Fibroblast of skin of right quadriceps (primary cell): ENCODE measurements at places on chromosomes 3 and 15.

DNA sequence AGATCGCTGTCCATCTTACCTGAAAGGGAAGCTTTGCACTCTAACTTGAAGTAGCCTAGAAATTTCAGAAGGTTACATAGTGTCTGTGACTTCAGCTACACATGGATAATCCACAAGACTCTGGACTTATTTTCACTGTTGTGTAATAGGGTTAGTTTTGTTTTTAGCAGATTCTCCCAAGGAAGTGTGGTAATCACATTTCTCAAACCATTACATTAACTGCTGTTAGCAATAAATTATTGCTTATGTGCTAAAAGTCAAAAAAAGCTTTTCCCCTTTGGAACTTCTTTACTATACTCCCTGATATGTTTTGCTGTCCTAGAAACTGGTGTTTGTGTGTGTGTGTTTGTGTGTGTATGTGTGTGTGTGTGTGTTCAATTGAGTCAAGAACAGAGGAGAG, 351.8 kb upstream of the TPRG1 start:
- peak; percentile 65 for DNase-seq

DNA sequence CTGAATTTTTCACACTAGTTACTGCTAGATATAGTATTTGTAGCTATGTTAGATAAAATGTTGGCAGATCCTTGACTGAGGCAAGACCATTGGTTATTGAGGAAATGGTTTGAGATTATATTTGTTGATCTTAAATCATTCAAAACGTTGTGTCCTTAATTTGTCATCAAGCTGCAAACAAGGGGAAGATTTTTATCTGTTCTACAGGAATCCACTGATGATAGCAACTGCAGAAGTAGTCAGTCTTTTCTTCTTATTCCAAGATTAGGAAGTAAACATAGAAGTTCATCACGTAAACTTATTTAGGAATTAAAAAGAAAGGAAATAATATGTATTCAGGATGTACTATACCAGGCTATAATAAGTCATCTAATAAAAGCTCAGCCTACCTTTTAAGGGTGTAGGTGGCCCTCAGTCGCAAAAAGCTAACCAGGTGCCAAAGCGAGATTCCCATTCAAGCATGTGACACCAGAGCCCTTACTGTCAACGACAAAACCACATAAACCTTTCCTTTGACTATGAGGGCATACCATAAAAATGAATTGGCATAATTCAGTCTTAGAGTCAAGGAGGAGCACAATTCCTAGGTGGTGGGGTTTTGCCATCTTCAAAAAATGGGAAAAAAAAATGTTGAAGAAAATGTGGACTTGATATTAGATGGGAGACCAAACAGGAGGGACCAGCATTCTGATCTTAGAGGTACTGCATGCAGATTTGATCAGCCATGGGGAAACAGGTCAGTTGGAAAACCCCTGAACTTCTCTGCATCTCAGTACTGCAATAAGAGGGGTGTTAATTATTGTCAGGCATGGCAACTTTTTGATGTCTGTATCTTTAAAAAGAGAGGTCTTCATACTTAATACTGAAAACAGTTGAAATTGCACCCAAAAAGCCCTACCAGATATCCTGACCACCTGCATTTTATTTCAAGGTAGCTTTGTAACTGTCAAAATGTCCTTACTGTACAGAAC, 212.5 kb upstream of the UBE2E1 start:
- DNase-seq, result no peak

GRCh38 chr15:89114990-89115389, 26.7 kb downstream of the ABHD2 start:
- DNase-seq, result peak; percentile 54

DNA sequence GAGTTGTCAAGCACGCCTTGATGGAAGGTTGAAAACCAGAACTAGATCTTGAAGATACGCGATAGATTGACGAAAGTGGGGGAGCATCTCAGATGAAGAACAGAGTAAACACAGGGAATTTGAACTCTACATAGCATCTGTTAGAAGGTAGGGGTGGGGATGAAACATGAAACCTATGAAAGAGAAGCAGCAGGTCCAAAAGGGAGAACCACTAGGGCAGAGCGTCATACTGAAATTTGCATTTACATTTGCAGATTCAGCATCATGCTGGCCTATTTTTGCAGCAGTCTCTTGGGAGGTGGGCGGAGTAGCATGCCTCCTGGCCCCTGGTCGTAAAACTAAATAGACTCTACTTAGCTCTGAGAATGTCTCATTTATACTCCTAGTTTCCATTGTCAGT, 46.1 kb upstream of the RASGRP1 start:
- no peak for DNase-seq

DNA sequence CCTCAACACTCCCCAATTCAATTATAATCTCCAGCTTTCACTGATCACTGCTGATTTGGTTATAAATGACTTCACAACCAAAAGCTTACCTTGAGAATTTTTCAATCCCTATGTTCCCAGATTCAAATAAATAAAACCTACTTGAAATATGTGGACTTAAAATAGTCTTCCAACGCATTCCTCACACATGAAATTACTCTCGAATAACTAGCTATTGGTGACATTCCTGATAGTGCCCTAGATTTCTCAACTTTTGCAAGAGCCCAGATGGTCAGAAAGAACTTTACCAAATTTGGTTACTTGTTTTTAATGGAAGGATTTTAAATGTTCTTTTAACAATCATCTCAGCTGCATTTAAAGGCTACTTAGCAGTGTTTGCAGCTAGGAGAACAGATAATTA, 605.5 kb downstream of the FHIT start:
- DNase-seq, result peak; percentile 17

- DNase-seq, result no peak
Observed at GRCh38 chr3:56700151-56700550, 17.1 kb upstream of the TASOR start.

GRCh38 chr3:166734734-166735133, 645.4 kb downstream of the ZBBX start:
- no peak for DNase-seq

- DNase-seq, result no peak
Observed at GRCh38 chr15:75235051-75235673, 23.0 kb upstream of the GOLGA6C start.

- DNase-seq, result peak; percentile 65
Observed at GRCh38 chr3:71056327-71056726, 527.2 kb downstream of the FOXP1 start.

GRCh38 chr3:152202976-152203626, 65.6 kb upstream of the MBNL1 start:
- DNase-seq, result no peak

GRCh38 chr3:7000501-7000900, 139.6 kb downstream of the GRM7 start:
- DNase-seq, result no peak

- no peak for DNase-seq
Observed at GRCh38 chr15:40282147-40282868, 556 bp downstream of the ANKRD63 start.

DNA sequence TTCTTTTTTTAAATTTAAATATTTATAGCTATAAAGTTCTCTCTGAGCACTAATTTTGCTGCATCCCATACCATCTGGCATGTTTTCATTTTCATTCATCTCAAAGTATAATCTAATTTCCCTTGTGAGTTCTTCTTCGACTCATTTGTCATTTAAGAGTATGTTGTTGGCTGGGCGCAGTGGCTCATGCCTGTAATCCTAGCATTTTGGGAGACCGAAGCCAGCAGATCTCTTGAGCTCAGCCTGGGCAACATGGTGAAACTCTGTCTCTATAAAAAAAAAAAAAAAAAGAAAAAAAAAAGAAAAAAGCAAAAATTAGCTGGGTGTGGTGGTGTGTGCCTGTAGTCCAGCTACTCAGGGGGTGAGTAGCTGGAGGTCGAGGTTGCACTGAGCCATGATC, 34.8 kb downstream of the MAP1A start:
- DNase-seq, result no peak

GRCh38 chr15:78995921-78996893, 51.4 kb upstream of the CTSH start:
- no peak for DNase-seq

GRCh38 chr3:100954990-100955389, 38.2 kb downstream of the ABI3BP start:
- DNase-seq, result peak; percentile 96

DNA sequence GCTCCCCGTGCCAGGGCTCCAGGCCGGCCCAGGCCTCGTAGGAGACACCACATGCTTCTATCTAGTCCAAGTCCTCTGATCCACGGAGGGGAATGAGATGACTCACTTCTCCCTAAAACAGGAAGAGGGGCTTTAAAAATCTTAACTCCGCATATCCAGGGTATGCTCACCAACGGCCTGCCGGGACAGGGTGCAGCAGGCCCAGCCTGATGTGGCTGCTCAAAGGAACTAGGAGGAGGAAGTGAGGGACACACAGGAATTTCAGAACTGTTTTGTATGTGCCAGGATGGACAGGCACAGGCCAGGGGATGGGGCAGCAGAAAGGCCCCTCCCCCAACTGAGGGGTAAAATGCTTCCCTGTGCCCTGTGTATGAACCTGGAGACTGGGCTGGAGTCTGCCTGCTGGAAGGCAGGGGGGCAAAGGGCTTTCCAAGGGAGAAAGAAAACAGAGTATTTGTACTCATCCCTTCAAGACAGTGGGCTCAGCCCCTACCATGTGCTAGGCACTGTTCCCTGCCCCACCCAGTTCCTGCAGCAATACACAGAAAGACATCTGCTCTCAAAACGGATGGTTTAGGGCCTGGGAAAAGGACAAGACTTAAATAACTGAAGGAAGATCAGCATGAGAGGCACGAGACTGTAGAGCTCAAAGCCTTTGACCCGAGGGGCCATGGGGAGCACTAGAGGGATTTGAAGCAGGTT, 22.1 kb downstream of the CHDH start:
- DNase-seq, result no peak

DNA sequence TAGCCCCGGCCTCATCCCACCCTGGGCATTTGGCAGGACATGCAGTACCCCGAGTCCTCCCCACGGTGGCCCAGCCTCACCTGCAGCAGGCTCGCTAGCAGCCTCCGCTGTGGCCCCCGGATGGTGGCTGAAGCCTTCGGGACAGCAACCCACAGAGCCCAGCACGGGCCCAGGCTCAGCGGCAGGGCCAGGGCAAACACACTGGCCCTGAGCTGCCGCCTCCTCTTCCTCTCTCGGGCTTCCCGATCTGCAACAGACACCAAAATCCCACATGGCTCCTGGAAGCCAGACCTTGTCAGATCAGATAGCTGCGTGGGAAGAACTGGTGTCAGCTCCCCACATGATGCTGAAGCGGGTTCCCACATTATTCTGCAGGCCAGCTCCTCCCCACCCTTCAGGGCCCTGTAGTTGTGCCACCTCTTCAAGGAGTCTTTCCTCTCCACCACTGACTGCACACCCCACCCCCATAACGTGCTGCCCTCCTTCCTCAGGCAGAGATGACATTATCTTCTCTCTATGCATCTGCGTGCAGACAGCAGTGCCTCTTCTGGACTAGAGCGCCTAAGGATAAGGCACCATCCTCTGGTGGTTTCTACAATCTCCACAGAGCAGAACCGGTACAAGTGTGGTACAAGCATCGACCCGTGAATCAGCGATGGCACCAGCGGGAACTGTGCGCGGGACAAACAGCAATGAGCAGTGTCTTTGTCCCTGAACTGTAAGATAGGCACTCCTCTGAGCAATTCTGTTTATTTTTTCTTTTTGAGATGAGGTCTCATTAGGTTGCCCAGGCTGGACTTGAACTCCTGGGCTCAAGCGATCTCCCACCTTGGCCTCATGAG, 9.5 kb downstream of the TMEM44 start:
- DNase-seq, result no peak

- no peak for DNase-seq
Observed at GRCh38 chr15:63118854-63119253, 2.8 kb upstream of the LACTB start.

DNA sequence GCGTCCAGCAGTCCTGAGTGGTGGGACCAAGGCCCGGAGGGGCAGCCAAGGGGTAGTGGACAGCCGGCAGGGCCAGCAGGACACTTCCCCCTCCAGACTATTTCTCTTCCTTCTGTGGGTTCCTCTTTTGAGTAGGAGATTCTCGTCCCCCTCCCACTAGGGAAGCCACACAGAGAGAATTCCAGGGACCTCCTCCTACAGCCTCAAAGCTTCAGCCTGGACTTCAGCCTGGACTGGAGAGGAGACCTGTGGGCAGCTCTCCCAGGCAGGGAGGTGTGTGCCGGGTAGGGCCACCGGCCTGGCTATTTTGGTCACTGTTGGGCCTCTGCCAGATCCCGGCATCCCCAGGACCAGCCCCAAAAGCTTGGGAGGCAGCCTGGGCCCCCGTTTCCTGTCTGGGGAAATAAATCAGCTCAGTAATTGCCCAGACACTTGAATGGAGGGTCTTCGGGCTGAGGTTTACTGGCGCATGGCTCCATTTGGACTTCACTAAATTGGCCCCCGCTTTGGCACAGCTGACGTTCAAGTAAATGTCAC, 1.3 kb downstream of the SLC6A6 start:
- DNase-seq, result no peak

GRCh38 chr3:131716943-131717342, 214.2 kb upstream of the MRPL3 start:
- DNase-seq, result no peak

GRCh38 chr3:63095-63765, 133.3 kb upstream of the CHL1 start:
- DNase-seq, result no peak

DNA sequence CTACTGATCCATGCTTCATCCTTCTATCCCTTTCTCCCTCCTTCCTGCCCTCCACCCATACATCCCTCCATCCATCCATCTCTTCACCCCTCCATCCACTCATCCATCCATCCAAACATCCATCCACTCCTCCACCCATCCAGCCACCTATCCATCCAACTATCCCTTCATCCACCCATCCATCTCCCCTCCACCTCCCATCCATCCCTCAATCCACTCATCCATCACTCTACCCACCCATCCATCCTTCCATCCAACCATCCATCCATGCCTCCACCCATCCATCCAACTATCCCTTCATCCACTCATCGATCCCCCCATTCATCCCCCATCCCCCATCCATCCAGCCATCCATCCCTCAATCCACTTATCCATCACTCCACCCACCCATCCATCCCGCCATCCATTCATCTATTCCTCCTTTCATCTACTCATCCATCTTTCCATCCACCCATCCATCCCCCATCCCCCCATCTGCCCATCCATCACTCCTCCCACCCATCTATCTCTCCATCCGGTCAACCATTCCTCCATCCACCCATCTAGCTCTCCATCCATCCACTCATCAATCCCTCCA, 132.4 kb upstream of the IQSEC1 start:
- DNase-seq, result no peak

- no peak for DNase-seq
Observed at GRCh38 chr3:65741540-65741939, 297.2 kb downstream of the MAGI1 start.

DNA sequence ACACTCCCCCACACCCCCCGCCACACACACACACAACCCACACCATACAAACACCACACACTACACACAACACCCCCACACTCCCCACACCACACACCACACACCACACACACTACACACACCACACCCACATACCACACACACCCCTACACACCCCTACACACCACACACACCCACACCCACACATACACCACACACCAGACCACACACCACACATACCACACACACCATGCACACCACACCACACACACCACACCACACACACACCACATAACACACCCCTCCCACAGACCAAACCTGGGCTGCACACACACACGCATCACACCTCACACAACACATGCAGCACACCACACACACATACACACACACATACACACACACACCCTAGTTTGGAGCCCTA, 1.8 kb upstream of the RASGRF1 start:
- DNase-seq, result no peak
